ENCODE measurements at places on chromosomes 11 and 22. TPM values are rescaled to one million over a fixed set of nuclear protein-coding genes. Genes with fewer than 3 reads are reported as not detected.
A peak's percentile ranks its signal among the peaks of the same experiment; 100 is the strongest.

Gene SPINDOC
- polyA plus RNA-seq, result 0.42 TPM

Gene CARD10
- not detected for polyA plus RNA-seq

Gene MARK2
- polyA plus RNA-seq, result 34.4 TPM

Gene OR8D1
- polyA plus RNA-seq, result not detected

Gene TBX10
- not detected for polyA plus RNA-seq

DNA sequence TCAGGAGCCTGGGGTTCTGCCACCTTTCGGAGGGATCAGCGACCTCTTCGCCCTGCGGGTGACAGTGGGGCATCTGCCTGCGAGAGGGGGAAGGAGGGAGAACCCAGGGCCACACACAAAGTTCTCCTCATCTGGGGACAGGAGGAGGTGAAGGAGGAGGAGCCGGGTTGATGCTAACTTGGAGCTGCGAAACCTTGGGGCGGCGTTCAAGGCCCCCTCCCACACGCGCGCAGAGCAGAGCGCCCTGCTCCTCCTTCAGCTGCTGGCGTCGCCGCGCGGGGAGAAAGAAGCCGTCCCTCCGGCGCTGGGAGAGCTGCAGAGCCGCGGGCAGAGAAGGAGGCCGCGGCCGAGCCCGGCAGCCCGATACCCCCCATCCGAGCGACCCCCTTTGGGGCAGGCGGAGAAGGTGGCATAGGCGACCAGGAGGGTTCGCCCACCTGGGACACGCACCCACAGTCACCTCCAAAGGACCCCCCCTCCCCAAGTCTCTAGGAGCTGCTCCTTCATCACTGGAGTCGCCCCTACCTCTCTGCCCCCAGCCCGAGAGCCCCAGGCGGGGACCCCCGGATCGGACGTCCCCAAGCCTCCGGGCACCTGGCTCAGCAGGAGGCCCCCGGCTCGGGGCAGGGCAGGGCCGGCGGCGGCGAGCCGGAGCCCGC, at the start of gene RASD2:
TSS of gene RASD2 (plus strand) at position 237 of the 659 bp plus-strand sequence. CDS start 5,979 bp downstream, outside the sequence.
- no peak within 1 kb of the TSS for H3K27ac ChIP-seq
- DNase-seq, result peak; percentile 21
- H3K27me3 ChIP-seq, result peaks cover 16% of the 10 kb centered on the region
- peaks cover 18% of the 10 kb centered on the region for H3K4me1 ChIP-seq
- H3K4me3 ChIP-seq, result no peak within 1 kb of the TSS
- no peaks in the 10 kb centered on the region for H3K36me3 ChIP-seq

- H3K27ac ChIP-seq, result no peak overlapping the region
- peaks cover 33% of the 10 kb centered on the region for H3K36me3 ChIP-seq
- no peaks in the 10 kb centered on the region for H3K27me3 ChIP-seq
- H3K4me1 ChIP-seq, result no peaks in the 10 kb centered on the region
- no peak overlapping the region for H3K4me3 ChIP-seq
These were observed 36.9 kb downstream of the ARFGAP3 start for GRCh38 chr22:42820045-42820763.

- DNase-seq, result no peak
- H3K4me3 ChIP-seq, result no peak overlapping the region
- no peaks in the 10 kb centered on the region for H3K4me1 ChIP-seq
- no peaks in the 10 kb centered on the region for H3K36me3 ChIP-seq
- H3K27me3 ChIP-seq, result peaks cover 3% of the 10 kb centered on the region
These were observed 85.0 kb downstream of the RPL27A start for GRCh38 chr11:8767466-8768142.

- H3K27ac ChIP-seq, result no peak overlapping the region
- H3K27me3 ChIP-seq, result peaks cover 5% of the 10 kb centered on the region
- no peak for DNase-seq
- peaks cover 3% of the 10 kb centered on the region for H3K4me1 ChIP-seq
- no peak overlapping the region for H3K4me3 ChIP-seq
These were observed 42.5 kb upstream of the DLAT start for GRCh38 chr11:111982541-111983186.

DNA sequence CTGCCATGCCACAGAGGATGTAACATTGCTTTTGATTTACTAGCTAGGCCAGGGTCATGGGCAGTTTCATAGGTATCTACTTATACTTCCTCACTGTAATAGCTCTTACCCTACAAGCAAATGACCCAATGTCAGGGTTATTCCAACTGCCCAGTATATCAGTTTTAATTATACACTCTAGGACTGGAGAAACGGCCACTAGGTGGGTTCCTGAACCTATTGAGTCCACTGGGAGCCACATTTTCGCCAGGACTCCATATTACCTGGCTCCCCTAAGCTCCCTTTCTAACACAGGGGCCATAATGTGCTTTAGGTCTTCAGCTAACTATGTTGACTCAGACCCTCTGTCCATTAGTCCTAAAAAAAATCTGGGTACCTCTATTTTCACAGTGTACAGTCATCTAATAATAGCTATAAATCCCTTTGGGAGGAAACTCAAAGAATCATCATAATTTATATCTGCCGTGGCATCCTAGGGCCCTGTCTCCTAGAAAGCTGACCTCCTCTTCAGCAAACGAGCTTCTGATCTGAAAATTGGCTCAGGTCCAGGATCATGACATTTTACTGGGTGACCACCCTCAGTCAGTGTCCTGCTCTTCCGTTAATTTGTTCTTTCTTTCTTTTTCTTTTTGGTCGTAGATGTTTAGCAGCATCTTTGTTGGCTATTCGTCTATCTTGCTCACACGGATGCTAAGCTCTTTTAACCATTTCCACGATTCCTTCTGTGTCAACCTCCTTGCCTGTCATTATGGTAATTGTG, 244.3 kb downstream of the FAM76B start:
- H3K27ac ChIP-seq, result no peak overlapping the region
- no peak for DNase-seq
- no peak overlapping the region for H3K4me3 ChIP-seq
- no peaks in the 10 kb centered on the region for H3K36me3 ChIP-seq
- H3K27me3 ChIP-seq, result no peaks in the 10 kb centered on the region
- H3K4me1 ChIP-seq, result no peaks in the 10 kb centered on the region

GRCh38 chr22:31584804-31585160, 77.2 kb downstream of the PISD start:
- peaks cover 54% of the 10 kb centered on the region for H3K36me3 ChIP-seq
- peak; percentile 72 for DNase-seq
- H3K27ac ChIP-seq, result peak overlapping the region; percentile 76
- peak overlapping the region; percentile 65 for H3K4me3 ChIP-seq
- peaks cover 37% of the 10 kb centered on the region for H3K4me1 ChIP-seq

GRCh38 chr11:100561323-100561722, 125.8 kb upstream of the ARHGAP42 start:
- no peak overlapping the region for H3K27ac ChIP-seq
- H3K27me3 ChIP-seq, result no peaks in the 10 kb centered on the region
- H3K4me3 ChIP-seq, result no peak overlapping the region
- DNase-seq, result no peak
- H3K4me1 ChIP-seq, result no peaks in the 10 kb centered on the region
- H3K36me3 ChIP-seq, result no peaks in the 10 kb centered on the region

DNA sequence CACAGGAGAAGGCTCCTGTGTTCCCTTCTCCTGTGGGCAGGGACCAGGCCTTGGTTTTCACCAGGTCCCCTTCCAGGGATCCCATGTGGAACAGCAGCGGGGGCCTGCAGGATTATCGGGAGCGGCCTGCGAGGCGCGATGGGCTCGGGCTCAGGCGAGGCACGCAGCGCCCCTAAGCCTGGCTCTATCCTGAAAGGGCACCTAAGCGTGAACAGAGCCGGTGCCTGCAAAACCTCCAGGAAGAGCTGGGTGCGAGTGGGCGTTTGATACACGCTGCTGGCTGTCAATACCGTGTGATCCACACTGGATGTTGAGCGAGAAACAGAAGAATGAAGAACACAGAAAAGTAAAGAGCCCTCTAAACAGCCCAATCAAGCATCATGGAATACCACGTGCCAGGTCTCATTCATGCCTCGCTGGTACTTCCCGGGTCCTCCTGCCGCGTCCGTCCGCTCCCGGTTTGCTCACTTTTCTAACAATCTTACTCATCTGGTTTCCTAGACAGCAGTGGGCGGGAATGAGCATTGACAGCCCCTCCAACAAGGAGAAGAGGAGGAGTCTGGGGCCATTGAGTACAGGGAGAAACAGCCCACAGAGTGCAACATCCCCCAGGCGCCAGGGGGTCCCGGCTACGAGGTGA, 12.5 kb downstream of the OSBPL5 start:
- H3K4me1 ChIP-seq, result no peaks in the 10 kb centered on the region
- H3K27ac ChIP-seq, result no peak overlapping the region
- H3K36me3 ChIP-seq, result no peaks in the 10 kb centered on the region
- no peaks in the 10 kb centered on the region for H3K27me3 ChIP-seq
- DNase-seq, result no peak
- H3K4me3 ChIP-seq, result no peak overlapping the region

DNA sequence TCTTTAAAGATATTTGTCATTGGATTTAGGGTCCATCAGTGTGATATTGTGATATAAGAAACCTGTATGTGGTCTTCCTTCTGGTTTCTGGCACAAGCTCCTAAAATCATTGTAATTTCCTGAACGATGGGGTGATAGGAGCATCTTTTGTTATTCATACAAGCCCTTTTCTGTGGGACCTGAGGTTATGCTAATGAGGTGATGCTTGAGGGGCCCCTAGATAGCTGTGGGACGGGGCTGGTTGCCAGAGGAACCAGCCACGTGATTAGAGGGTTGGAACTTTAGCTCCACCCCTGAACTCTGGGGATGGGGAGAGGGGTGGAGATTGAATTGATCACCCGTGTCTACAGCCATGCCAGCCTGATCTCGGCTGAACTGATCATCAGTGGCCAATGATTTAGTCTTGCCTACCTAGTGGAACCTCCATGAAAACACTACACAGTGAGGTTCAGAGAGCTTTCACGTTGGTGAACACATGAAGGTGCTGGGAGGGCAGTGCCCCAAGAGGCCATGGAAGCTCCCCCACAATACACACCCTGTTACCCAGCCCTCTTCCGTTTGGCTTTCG, 62.8 kb downstream of the BCR start:
- no peaks in the 10 kb centered on the region for H3K27me3 ChIP-seq
- no peak overlapping the region for H3K4me3 ChIP-seq
- no peaks in the 10 kb centered on the region for H3K36me3 ChIP-seq
- peak; percentile 40 for DNase-seq

DNA sequence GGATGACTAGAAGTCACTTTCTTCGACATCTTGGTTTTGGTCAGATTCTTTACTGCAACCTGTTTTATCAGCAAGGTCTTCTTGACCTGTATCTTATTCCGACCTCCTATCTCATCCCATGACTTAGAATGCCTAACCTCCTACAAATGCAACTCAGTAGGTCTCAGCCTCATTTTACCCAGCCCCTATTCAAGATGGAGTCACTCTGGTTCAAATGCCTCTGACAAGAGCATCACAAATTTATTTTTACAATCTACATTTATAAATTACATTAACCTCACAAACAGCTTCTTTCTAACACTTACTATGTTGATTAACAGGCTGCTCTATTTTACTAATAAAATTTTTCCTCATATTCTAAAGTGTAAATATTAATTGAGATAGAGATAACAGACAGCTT, 867.0 kb upstream of the CNTN5 start:
- H3K27me3 ChIP-seq, result no peaks in the 10 kb centered on the region
- no peaks in the 10 kb centered on the region for H3K36me3 ChIP-seq
- no peak for DNase-seq
- no peak overlapping the region for H3K4me3 ChIP-seq
- no peaks in the 10 kb centered on the region for H3K4me1 ChIP-seq

DNA sequence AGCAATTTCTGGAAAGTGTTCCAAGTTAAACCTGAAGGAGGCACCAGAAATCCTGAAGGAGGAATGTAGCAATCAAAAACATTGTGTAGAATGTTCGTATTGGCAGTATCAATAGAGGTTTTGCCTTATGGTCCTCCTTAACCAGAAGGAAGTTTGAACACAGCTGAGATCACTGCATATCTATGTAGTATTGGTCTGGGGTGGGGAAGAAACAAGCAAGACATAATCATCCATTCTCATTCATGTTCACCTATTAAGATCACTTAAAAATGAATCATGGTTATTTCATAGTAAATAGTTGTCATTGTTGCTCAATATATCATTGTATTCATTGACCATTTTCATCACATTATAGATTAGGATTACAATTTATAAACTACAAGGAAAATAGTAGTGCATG, 160.5 kb downstream of the DDX10 start:
- H3K4me3 ChIP-seq, result no peak overlapping the region
- no peaks in the 10 kb centered on the region for H3K4me1 ChIP-seq
- no peak overlapping the region for H3K27ac ChIP-seq
- H3K27me3 ChIP-seq, result no peaks in the 10 kb centered on the region
- no peaks in the 10 kb centered on the region for H3K36me3 ChIP-seq
- DNase-seq, result no peak

DNA sequence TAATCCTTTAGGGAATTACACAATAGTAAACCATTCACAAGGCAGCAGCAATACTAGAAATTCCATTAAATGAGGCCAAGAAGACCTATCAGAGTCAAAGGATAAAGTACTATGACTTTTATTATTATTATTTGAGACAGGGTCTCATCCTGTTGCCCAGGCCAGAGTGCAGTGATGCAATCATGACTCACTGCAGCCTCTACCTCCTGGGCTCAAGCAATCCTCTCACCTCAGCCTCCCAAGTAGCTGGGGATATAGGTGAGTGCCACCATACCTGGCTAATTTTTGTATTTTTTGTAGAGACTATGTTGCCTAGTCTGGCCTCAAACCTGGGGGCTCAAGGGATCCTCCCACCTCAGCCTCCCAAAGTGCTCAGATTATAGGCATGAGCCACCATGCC, 51.8 kb downstream of the TTC28 start:
- H3K4me3 ChIP-seq, result no peak overlapping the region
- H3K36me3 ChIP-seq, result no peaks in the 10 kb centered on the region
- no peaks in the 10 kb centered on the region for H3K4me1 ChIP-seq

DNA sequence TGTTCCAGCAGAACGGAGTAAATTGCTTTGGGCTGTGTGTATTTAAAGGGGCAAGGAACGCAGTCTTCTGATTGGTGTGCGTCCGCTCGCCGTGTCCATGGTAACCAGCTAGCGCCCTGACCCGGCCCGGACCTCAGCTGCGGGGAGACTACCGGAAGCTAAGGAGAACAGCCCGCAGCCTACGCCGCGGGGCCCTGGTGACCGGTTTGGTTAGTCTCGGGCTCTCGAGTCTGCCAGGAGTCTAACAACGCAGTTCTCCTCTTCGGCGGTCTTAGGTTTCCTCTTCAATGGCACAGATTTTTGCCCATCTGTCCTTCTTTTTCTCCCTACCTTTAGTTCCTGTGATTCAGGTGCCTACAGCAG, 3.5 kb upstream of the OR56A3 start:
- no peak overlapping the region for H3K27ac ChIP-seq
- no peaks in the 10 kb centered on the region for H3K4me1 ChIP-seq
- DNase-seq, result no peak
- no peaks in the 10 kb centered on the region for H3K27me3 ChIP-seq

GRCh38 chr11:103682318-103683184, 353.9 kb upstream of the DDI1 start:
- peaks cover 2% of the 10 kb centered on the region for H3K27me3 ChIP-seq
- no peaks in the 10 kb centered on the region for H3K36me3 ChIP-seq
- H3K27ac ChIP-seq, result no peak overlapping the region
- no peaks in the 10 kb centered on the region for H3K4me1 ChIP-seq
- H3K4me3 ChIP-seq, result no peak overlapping the region

- no peaks in the 10 kb centered on the region for H3K36me3 ChIP-seq
- DNase-seq, result no peak
- no peak overlapping the region for H3K4me3 ChIP-seq
- peaks cover 28% of the 10 kb centered on the region for H3K4me1 ChIP-seq
These were observed 19.6 kb downstream of the RTN4R start for GRCh38 chr22:20248461-20248978.
